Common myeloid progenitor, CD34-positive (primary cell): ENCODE measurements at places on chromosomes 2 and 18.
A peak's percentile ranks its signal among the peaks of the same experiment; 100 is the strongest.

- DNase-seq, result no peak
These were observed 83.4 kb upstream of the MAPRE2 start for GRCh38 chr18:34957864-34958259.

DNA sequence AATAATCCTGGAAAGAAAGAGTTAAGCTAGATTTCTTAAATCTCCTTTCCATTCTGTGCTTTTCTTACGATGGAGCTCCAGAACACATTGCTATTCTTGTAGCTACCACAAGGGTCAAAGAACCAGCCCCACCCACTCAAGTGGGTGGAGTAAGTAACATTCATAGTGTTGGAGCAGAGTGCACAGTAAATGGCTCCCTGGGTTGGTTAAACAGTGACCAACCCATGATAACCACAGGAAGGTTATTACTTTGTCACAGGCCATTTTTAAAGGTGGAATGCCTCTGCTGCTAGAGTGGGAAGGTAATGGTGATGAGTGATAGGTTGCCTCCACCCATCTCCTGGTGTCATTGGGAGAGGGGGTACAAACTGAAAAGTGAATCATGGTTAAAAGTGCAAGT is 13.9 kb downstream of the ARPC2 start:
- peak; percentile 63 for DNase-seq

DNA sequence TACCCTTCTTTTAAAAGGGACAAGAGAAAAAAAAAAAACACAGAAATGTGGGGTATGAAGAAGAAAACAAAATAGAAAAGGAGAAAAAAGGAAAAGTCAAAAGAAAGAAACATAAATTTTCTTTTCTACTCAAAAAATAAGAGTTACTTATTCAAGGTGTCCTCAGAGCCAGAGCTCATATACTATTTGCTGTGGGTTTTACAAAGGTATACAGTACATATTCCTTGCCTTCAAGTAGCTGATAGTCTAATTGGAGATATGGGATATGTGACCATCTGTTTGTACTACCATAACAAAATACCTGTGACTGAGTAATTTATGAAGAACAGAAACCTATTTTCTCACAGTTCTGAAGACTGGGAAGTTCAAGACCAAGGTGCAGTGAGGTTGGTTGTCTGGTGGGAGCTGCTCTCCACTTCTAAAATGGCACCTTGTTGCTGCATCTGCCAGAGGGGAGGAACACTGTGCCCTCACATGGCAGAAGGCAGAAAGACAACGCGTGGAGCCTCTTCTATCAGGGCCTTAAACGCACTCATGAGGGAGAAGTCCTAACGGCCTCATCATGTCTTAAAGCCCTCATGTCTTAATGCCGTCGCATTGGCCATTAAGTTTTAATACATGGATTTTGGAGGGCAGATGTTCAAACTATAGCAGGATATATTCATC is 33.9 kb downstream of the NBAS start:
- DNase-seq, result no peak

DNA sequence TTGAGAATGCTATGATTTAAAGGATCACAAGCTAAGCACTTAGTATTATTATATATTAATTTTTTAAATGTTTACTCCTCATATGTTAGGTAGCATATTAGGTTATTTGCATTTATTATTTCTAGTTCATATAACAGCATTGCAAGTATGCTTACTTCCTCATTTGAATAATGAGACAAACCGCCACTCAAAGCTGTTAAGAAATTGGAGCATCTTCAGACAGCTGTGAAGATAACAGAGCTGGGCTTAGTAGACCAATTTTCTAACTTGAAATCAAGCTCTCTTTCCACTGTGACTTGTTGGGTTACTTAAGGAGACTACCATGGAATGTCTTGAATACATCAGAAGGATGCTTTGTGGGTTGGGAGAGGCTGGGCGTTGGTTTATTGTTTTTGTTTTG is 139.3 kb downstream of the ASXL3 start:
- DNase-seq, result no peak

- no peak for DNase-seq
These were observed 15.2 kb downstream of the CYB5A start for GRCh38 chr18:74276609-74277008.

DNA sequence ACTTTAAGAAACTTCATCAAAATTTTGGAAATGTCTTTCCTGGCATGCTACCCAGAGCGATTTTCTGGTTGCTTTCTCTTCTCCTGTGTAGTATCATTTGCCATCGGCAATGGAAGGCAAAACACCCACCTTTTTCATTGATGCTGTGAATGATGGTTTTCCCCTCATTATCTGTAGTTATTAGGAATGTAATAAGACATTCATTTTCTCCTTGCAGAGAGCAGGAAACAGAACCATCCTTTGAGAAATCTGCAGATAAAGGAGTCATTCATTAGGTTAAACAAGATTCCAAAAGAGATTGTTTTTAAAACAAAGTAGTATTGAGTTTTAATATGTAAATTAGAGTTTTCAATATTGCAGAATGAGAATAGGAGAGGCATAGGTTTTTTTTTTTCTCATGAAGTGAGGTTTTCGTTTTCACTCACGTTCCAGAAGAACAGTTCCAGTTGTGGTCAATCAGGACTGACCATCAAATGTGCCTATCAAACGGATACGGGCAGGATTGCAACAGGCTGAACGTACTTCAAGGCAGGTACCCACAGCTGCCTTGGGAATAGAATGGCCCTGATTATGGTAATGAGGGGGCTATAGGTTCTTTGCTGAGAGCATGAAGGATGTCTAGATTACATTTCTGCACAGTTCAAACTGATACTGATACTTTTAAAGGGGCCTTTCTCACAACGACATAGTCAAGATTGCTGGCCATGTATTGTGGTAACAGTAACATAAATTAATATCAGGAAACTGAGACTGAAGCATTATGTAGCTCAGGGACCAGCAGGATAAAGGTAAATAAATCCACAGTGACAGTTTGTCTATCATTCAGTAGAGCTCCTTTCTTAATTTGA is 49.8 kb upstream of the PLA2R1 start:
- DNase-seq, result no peak

GRCh38 chr2:84338069-84338468 is 121.0 kb downstream of the SUCLG1 start:
- DNase-seq, result no peak

- no peak for DNase-seq
These were observed 280.9 kb downstream of the NEDD4L start for GRCh38 chr18:58324824-58325480.

DNA sequence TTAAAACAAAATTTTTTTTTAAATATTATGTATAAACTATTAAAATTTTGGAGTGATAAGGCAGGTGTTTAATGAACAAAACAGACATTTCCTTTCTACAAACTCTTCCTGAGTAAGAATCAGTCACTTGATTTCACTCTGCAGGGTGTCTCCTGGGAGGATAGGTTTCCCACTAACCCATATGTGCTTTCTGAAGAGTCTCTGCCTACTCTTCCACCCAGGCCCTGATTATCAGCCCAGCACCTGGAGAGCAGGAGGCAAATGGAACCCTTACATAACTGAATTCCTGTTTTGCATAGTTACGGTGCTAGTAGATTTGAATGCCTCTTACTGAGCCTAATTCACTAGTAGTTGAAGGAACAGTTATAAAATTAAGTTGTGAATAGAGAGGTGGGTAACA is 1718.6 kb downstream of the SUCLG1 start:
- no peak for DNase-seq

DNA sequence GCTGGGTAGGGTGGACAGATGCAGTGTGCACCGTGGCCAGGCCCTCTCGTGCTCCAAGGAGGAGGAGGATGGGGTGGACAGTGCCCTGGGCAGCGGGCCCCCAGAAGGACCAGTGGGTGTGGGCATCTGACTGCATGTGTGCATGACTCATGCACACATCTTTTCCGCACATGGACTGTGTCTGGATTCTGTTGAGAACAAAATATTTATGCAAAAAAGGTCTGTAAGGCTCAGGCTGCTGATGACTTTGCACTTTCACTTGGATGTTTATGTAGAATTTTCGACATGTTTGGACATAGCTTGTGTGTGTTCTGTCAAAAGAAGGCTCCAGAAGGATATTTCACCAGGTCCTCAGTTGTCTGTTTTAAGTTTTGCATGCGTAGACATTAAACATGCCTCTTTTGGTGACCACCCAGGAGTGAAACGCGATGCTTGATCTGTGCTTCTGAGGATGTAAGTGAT is 45.6 kb downstream of the MTCL1 start:
- DNase-seq, result no peak

- no peak for DNase-seq
These were observed 4.8 kb upstream of the CDC42EP3 start for GRCh38 chr2:37676274-37676673.

DNA sequence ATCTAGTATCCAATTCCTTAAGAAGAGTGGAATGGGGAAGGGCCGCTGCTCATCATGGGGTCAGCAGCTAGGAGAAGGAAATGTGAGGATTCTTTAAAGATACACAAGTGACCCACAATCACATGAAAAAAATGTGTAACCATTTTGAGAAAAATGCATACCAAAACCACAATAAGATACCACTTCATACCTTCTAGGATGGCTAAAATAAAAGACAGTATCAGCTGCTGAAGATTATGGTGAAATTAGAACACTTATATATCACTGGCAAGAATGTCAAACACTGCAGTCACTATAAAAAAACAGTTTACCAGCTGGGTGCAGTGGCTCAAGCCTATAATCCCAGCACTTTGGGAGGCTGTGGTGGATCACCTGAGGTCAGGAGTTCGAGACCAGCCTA is 67.9 kb downstream of the C2orf74 start:
- DNase-seq, result no peak
